Left ventricle myocardium superior (tissue), 1 donor: ENCODE measurements at places on chromosomes 11 and 22.

- DNase-seq = no peak
Measured at GRCh38 chr11:115077740-115078139, 399.4 kb downstream of the NXPE2 start.

GRCh38 chr11:117898059-117898458, 21.6 kb upstream of the FXYD6 start:
- DNase-seq = no peak

GRCh38 chr11:79086056-79086455, 354.8 kb downstream of the TENM4 start:
- DNase-seq = no peak

DNA sequence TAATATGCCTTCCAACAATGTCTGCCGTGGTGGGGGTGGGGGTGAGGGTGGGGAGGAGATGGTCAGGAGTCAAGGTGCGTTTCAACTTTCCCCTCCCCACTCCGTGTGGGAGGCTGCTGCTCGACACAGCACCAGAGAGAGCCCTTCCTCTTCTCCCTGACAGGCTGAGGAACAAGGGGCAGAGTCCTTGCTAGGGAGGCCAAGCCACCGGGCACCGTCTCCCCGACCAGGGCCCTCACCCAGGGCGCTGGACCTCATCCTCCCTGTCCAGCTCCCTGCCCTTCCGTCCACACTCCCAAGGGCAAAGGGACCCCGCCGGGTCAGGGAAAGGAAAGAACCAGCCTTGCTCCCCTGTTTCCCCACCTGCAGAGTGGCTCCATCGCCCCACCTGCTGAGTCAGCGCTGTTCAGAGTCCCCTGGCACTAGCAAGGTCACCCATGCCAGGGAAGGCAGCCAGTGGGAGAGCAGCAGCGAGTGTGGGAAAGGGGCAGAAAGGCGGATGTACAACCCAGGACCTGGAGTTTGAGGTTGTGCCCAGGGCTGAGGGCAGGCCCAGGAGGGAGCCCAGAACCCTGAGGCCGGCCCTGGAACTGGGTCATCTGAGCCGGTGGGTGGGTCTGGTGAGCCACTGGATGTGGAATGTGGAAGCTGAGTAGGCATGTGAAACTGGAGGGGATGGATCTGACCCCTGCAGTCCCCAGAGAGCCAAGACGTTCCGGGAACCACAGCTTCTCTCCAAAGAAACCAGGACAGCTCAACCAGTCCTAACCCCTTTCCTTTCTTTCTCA, 47.2 kb downstream of the BUD13 start:
- no peak for DNase-seq

DNA sequence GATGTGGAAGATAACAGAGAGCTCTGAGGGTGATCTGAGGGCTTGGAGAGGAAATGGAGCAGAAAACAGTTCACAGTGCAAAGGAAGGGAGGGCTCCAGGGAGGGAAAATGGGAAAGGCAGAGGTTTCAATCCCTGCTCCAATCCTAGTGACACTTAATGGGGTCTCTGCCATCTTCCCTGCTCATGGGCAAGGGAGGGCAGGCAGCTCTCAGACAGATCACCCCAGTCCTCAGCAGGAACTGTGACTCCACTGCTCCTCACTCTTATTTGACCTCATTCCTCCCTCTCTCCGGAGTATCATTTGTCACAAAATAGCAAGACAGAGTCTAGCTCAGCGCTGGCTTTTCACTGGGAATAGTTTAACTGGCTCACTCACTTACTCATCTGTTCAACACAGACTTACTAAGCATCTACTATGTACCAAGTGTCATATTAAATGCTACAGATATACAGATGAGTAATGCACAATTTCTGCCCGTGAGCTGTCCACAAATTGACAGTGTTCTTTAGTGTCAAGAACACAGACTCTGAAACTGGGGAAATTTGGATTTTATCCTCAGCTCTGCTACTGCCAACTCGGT, 817.4 kb downstream of the OPCML start:
- no peak for DNase-seq

DNA sequence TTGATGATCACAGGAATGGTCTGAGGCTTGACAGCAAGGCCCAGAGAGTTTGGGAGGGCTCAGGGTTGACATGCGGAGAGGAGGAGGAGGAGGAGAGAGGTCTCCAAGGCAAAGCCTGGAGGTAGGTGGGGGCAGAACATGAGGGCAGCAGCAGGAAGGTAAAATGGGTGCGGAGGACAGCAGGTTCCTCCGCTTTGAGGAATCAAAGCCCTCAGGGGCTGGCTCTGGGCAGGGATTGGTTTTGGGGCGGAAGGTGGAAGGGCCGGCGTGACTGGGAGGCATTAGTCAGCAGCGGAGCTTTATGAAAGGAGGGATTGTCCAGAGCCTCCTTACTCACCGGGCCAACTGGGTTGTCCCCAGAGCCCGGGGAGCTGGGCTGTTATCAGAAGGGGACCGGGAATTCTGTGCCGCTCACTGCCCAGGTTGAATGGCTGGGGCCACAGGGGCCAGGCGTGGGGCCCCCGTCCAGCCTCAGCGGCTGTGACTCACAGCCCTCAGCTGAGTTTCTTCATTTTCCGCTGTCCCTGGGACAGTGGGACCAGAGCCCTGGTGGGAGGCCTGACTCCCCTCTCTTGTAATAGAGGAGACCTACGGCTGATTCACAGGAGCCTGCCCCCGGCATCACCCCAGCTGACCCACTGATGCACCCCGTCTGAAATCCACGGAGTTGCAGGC, 36.2 kb downstream of the LIF start:
- DNase-seq = no peak

DNA sequence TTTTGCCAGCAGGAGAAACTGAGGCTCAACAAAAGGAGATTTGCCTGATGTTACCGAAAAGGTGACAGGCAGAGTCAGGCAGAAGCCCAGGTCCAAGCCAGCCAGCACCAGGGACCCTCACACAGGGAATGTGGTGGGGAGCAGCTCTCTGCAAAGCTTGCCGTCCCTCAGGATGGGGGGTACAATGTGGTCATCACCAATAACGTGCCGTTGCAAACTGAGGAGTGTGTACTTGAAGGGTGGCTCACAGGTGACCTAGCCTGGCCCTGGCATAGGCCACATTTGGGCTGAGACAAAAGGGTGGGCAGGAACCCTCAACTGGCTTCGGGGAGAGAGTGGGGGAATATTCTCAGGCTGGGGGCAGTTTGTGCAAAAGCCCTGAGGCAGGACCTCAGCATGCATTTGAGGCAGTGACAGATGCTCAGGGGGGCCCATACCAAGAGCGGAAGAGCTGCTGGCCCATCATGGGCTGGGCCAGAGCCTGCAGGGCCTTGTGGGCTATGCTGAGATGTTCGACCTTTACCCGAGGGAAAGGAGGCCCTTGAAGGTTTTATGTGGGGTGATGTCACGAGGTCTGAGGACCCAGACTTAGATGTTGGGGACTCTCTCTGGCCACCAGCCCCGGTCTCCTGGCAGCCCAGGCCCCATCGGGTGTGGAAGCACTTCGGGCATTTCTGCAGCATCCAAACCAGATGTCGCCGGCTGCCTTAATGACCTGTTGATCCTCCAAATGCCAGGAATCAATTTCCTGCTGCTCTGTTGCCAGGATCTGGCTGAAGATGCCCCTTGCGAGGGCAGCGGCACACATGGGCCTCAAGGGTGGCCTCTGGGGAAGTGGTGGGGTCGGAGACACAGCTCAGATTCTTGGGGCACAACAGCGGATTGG, 57.4 kb upstream of the SHISAL1 start:
- DNase-seq = peak; percentile 10

DNA sequence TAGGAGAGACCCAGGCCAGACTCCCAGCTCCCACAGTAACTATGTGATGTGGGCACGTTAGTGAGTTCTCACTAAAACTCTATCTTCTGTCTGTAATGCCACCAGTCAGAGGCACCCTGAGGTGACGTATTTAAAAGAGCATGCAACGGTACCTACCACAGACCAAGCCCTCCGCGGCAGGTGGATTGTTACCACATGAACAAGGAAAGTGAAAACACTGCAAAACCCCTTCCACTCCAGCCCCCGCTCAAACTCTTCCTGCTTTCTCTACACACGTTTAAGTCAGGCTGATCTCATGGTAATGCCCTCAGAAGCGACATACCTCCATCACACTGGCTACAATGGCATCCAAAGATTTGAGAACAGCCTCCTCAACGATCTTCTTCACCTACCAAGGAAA, 36.7 kb downstream of the SERPIND1 start:
- DNase-seq = no peak

DNA sequence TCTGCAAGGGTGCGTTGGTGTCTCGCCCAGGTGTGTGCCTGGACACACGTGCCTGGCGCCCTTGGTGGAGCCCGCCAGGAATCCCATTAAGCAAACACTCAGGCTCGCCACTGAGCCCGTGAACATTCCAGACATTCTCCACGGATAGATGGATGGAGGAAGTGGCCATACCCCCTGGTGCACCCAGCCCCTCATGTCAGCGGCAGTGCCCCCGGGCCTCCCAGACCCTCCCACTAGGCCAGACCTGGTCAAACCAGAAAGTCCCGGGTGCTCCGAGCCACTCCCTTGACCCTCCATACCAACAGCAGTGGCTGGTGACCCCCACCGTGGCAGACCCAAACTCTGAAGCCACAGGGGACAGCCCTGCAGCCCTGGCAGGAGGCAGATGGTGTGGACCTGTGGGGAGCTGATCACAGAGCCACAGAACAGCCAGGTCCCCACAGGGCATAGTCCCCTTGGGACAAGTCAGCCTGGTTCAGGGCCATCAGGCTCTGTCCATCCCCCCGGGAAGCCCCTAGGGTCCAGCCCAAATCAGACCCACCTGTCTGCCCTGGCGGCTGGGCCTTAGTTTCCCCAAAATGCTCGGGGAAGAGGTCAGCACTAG, 1.9 kb downstream of the EPS8L2 start:
- DNase-seq = no peak

DNA sequence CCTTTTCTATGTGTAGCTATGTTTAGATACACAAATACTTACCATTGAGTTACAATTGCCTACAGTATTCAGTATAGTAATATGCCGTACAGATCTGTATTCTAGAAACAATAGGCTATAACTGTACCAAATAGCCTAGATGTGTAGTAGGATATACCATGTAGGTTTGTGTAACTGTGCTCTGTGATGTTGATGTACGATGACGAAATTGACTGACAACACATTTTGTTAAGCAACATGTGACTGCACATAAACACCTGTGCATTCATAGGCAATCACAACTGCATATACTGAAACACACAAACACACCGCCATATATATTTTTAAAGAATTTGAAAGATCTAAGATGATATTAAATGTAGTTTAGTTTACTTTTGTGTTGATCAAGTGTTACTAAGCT, 60.4 kb downstream of the TEAD1 start:
- DNase-seq = no peak

DNA sequence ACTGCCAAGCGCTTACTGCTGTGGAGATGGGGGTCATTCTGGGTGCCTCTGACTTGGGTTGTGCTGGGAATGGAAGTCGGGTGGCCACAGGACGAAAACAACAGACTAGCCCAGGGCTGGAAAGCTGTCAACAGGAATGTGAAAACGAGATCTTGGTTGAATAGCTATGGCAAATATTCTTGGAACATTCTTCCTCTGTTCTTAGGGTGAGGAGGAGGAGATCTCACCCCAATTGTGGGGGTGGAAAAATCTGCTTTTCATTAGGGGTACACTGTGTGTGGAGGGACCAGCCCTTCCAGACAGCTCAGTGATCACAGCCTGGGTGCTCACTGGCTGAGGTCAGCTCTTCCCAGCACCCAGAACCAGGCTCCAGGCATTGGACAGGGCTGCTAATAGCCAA, 52.0 kb upstream of the PRSS23 start:
- no peak for DNase-seq

DNA sequence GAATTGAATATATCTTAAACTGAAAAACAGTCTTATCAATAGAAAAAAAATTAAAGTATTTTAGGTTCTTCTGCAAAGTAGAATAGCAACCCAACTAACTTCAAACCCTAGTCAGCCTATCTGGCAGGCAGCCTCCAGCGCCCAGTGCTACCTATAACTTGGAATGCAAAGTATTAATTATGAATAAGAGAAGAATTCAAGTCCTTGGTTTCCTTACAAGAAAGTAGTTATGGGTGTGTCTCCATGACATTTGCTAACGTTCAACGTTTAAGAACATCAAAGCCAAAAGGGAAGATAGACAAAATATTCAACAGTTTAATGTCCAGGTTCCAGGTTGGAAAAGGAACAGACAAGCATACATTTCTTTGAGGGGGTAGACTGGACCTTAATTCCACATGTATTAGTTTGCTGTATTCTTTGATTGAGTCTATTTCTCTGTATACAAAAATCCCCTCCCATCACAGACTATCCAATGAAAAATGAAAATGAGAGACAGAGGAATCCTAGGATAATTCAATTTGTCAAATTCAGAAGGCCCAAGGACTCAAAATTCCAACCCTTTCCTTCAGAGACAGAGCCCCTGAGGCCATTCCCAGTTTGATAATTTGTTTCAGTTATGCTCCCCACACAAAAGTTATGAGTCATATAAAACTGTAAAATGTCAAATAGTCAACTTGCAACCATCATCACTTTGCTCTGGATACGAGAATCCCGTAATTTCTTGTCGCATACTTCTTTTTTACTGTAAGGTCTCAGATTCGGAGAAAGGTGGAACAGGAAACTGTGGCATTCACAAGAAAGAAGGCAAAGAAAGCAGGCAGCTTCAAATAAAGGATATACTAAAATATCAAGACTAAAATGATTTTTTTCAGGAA, 83.7 kb upstream of the CHRM4 start:
- no peak for DNase-seq

- peak; percentile 58 for DNase-seq
Measured at GRCh38 chr22:23217171-23218052, 37.1 kb downstream of the BCR start.

DNA sequence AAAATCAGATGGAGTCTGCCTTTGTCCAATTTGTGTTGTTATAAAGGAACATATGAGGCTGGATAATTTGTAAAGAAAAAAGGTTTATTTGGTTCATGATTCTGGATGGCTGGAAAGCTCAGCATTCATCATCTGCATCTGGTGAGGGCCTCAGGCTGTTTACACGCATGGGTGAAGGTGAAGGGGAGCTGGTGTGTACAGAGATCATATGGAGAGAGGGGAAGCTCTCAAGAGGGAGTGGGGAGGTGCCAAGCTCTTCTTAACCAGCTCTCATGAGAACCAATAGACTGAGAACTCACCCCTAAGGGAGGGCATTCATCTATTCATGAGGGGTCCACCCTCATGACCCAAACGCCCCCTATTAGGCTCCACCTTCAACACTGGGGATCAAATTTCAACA, 40.0 kb downstream of the NEU3 start:
- no peak for DNase-seq

GRCh38 chr22:38455530-38456271, 702 bp upstream of the KCNJ4 start:
- DNase-seq = peak; percentile 57

DNA sequence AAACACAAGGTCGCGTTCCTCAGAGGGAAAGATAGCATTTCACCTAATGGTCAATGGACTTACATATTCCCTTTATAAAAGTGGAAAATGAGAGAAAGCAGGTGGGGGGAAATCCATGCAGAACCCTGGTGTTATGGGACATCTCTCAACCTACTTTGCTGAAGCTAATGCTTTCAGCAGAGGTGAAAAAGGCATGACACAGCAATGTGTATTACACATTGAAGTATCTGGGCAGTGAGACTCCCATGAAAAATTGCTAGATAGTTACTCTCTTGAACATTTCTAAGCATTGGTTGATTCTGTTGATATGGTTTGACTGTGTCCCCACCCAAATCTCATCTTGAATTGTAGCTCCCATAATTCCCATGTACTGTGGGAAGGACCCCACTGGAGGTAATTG, 60.0 kb upstream of the PICALM start:
- DNase-seq = no peak

- no peak for DNase-seq
Measured at GRCh38 chr11:32028201-32028600, 62.7 kb upstream of the RCN1 start.
